ENCODE measurements at places on chromosomes 3 and 15. TPM values are rescaled to one million over a fixed set of nuclear protein-coding genes. Genes with fewer than 3 reads are reported as not detected.

GRCh38 chr3:17013050-17013449 lies 128.3 kb downstream of the PLCL2 start:
- peak overlapping the region; percentile 49 for H3K4me3 ChIP-seq
- H3K36me3 ChIP-seq, result no peaks in the 10 kb centered on the region
- peak overlapping the region; percentile 37 for H3K27ac ChIP-seq
- H3K27me3 ChIP-seq, result no peaks in the 10 kb centered on the region

- H3K4me3 ChIP-seq, result no peak overlapping the region
- DNase-seq, result no peak
- H3K4me1 ChIP-seq, result peaks cover 14% of the 10 kb centered on the region
- H3K27me3 ChIP-seq, result no peaks in the 10 kb centered on the region
- H3K27ac ChIP-seq, result no peak overlapping the region
- H3K36me3 ChIP-seq, result peaks cover 38% of the 10 kb centered on the region
These were observed 14.4 kb upstream of the XXYLT1 start for GRCh38 chr3:195285372-195285771.

Gene PLCB2
- 37.3 TPM for total RNA-seq

Gene GALNT15
- total RNA-seq, result not detected

Gene SLC24A5
- total RNA-seq, result not detected

- no peaks in the 10 kb centered on the region for H3K36me3 ChIP-seq
- H3K27me3 ChIP-seq, result no peaks in the 10 kb centered on the region
- DNase-seq, result no peak
- H3K4me1 ChIP-seq, result no peaks in the 10 kb centered on the region
- H3K27ac ChIP-seq, result no peak overlapping the region
These were observed 166.7 kb upstream of the PRICKLE2 start for GRCh38 chr3:64392001-64392400.

DNA sequence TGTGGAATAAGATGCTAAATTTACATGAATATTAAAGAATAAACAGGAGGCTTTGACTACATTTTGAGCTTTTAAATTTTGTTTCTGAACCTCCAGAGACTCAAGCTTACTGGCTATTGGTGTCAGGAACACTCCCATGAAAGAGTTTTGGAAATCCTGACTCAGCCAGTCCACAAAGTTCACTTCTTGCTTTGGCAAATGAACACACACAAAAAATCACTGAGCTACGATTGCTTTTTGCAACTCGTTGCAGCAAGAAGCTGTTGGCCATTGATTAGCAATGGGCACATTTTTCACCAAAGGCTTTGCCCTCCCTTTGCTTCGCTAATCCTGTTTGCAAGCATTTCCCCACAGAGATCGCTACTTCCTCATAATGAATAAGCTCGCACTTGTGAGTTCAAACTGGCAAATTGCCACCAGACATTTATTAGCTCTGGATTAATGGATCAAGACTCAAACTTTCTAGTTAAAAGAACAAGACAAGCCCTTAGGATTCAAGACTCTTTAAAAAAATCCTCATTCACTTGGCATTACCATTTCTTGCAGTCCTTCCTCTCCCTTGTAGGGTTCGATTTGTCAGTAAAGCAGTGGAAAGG lies 343.2 kb upstream of the ONECUT1 start:
- no peak overlapping the region for H3K4me3 ChIP-seq
- H3K4me1 ChIP-seq, result no peaks in the 10 kb centered on the region
- no peak overlapping the region for H3K27ac ChIP-seq
- H3K36me3 ChIP-seq, result no peaks in the 10 kb centered on the region
- DNase-seq, result no peak

Gene COX17
- 51.3 TPM for total RNA-seq

Gene FBXL22
- 0.71 TPM for total RNA-seq
